ENCODE measurements at places on chromosomes 6 and 20.

DNA sequence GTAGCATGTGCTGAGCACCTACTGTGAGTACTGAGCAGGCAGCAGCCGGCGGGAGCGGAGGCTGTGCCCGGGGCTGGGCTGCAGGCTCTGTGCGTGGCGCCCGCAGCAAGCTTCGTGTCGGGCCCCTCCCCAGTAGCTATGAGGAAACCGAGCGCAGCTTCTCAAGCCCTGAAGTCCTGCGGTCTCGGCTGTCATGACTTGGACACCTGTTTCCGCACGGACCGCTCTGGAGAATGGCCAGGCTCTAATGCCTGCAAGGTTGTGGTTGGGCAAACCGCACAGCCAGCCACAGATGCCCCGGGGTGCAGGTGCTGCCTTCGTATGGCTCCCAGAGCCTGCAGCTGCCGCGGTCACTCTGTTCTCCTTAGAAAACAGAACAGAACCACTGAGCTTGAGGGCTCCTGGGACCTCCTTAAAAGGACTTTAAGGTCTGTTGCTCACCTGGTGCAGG lies 33.7 kb downstream of the PYGB start:
- no peak for DNase-seq

GRCh38 chr6:51684603-51685002 lies 402.8 kb downstream of the PKHD1 start:
- no peak for DNase-seq

DNA sequence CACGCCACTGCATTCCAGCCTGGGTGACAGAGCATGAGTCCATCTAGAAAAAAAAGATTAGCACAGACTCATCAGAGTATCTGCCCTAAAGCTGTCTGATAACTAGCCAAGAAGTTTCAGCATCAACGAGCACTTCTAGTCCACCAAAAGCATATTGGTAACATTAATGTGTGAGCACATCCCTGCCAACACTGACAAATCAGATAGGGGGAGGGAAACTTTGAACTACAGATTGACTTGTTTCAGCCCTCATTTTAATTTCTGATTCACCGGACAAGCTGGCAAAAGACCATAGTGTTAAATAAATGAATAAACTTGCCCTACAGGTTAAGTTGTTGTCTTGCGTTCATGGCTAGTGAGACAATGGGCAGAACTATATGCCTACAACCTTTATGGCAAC lies 7.7 kb upstream of the SEC63 start:
- DNase-seq: no peak

- peak; percentile 54 for DNase-seq
These were observed 1.5 kb downstream of the SIGLEC1 start for GRCh38 chr20:3710703-3711483.

DNA sequence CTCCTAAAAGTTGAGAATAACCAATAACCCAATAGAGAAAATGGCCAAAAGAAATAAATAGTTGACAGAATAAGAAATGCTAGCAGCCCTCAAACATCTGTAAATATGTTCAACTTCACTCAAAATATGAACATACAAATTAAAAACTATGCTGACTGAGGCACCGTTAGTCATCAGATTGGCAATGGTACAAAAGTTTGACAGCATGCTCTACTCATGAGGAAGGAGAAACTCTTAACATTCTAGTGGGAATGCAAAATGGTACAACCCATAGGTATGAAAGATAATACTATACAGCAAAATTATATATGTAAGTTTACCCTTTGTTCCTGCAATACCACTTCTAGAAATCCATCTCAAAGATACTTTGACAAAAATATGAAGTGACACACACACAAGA lies 1.6 kb upstream of the ZSCAN12 start:
- no peak for DNase-seq

DNA sequence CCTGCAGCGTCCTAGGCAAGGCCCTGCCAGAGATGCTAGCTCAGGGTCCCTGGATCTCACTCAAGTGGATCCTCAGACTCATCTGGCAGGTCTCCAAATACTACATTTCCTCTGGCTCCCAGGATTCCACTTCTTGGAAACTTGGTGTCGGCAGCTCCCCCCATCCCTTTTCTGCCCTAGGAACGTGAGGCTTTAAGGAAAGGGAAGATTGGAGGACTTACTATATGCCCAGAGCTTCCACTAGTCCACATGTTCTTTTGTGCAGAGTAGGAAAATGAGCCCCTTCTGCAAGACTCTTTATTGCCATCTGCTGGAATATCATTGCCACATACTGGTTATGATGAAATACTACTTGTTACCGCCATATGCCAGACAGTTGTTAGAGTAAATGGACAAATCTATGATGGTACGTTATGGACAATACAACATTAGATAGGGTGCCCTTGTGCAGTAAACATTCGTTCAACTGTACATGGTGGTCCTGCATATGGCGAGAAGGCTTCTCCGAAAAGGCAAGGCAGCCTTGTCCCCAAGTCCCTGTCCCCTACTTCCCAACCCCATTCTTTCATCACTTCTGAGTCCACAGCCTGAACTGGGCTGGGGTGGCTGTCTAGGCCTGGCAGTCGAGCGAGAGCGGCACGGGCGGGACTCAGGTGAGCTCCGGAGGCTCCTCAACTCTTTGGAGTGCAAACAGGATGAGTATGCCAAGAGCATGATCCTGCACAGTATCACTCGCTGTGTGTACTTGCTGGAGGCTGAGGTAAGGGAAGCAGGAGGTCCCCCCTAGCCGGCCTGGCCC lies 780 bp downstream of the ARMC12 start:
- no peak for DNase-seq

GRCh38 chr6:144493035-144493910 lies 208.1 kb downstream of the UTRN start:
- DNase-seq: no peak

- no peak for DNase-seq
These were observed 1.5 kb downstream of the MTHFD1L start for GRCh38 chr6:150866991-150867501.

GRCh38 chr20:10094566-10095173 lies 59.9 kb downstream of the ANKEF1 start:
- no peak for DNase-seq

DNA sequence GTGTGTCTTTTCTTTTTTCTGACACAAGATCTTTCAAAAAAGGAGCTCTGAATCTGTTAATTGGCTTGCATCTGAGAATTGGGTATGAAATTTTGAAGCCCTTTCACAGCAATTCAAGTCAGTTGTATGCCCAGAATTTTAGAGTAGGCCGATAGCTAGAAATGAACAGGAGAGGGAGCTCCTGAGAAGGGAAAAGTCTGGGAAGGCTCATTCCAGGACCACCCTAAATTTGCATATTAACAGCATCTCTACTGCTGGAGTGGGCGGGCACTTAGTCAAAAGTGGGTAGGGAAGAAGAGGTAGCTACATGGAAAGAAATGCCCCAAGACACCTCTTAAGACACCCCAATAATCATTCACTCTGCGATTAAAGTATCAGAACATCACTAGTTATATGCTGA lies 928.3 kb downstream of the TBC1D32 start:
- no peak for DNase-seq

DNA sequence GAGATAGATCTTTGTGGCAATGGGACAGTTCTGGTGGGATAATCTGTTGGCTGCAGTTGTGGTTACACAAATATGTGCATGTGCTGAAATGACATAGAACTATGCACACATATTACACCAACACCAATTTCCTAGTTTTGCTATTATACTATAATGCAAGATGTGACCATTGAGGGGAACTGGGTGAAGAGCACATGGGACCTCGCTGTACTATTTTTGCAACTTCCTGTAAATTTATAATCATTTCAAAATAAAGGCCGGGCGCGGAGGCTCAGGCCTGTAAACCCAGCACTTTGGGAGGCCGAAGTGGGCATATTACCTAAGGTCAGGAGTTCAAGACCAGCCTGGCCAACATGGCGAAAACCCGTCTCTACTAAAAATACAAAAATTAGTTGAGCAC lies 8.7 kb downstream of the ARMC12 start:
- DNase-seq: no peak

GRCh38 chr6:38364127-38364526 lies 275.6 kb downstream of the BTBD9 start:
- DNase-seq: no peak

DNA sequence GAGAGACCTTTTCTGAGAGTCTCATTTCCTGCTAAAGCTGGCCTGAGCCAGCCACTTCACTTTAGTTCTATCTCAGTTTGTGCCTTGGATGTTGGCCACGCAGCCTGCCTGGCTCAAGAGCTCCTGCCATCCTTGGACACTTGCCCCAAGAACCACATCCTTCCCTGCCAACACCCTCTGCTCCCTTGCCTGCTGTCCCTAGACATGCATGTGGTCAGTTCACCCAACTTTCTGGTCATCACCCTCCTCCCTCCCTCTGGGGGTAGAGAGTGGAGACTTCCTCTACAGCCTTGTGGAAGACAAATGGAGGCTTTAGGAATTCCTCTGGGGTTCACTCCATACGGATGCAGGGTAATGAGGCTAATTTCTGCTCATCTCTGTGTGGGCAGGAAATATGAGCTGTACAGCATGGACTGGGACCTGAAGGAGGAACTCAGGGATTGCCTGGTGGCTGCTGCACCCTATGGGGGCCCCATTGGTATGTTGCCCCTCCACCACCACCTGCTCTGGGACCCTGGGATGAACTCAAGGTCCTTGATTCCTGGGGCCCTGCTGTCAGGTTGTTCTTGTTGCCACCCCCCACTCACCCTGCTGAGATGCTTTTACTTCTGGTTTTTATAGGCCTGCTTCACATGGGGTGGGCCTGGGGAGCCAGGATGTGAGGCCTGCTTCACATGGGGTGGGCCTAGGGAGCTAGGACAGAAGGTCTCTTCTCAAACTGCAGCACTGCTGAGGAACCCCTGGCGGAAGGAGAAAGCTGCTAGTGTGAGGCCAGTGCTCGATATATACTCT lies 13.8 kb upstream of the PTPRA start:
- DNase-seq: no peak

GRCh38 chr6:107511511-107511993 lies 21.6 kb downstream of the SOBP start:
- DNase-seq: no peak

DNA sequence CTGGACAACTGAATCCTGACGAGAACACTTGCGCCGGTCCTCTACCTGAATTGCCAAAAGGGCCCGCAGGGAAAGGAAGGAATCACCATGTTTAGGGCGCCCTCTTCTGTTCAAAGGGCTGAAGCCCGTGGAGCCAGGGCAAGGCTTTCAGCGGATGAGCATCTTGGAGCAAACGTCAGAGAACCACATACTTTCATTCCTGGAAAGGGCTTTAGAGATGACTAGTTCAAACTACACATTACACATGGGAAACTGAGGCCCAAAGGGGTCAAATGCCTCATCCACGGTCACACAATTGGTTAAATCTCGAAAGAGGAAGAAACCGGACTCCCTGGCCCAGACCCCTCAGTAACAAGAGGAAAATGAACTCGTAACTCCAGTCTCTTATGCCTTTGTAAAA lies 11.5 kb upstream of the ZNF133 start:
- peak; percentile 46 for DNase-seq

GRCh38 chr6:168906391-168906790 lies 347.3 kb downstream of the THBS2 start:
- DNase-seq: no peak
